ENCODE measurements at places on chromosomes 1 and 21. TPM values are rescaled to one million over a fixed set of nuclear protein-coding genes. Genes with fewer than 3 reads are reported as not detected.
A peak's percentile ranks its signal among the peaks of the same experiment; 100 is the strongest.

- H3K4me1 ChIP-seq = peaks cover 4% of the 10 kb centered on the region
- no peak for DNase-seq
- H3K27ac ChIP-seq = no peak overlapping the region
- peaks cover 53% of the 10 kb centered on the region for H3K36me3 ChIP-seq
- no peaks in the 10 kb centered on the region for H3K27me3 ChIP-seq
- no peak overlapping the region for H3K4me3 ChIP-seq
Measured at GRCh38 chr1:75731881-75732280, 7.4 kb downstream of the ACADM start.

The CHD1L gene
- 7.9 TPM for total RNA-seq

The SAMD13 gene
- total RNA-seq = 2.0 TPM

DNA sequence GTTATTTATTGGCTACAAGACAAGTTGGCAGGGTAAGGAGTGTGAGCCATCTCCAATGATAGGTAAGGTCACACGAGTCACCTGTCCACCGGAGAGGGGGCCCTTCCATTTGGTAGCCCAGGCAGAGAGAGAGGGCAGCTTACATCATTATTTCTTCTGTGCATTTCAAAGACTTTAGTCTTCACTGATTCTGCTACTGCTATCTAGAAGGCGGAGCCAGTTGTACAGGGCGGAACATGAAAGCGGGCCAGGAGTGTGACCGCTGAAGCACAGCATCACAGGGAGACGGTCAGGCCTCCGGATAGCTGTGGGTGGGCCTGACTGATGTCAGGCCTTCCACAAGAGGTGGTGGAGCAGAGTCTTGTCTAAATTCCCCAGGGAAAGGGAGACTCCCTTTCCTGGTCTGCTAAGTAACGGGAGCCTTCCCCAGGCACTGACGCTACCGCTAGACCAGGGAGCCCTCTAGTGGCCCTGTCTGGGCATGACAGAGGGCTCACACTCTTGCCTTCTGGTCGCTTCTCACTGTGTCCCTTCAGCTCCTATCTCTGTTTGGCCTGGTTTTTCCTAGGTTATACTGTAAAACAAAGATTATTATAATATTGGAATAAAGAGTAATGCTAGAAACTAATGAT is 36.7 kb downstream of the ZNF695 start:
- no peak overlapping the region for H3K27ac ChIP-seq
- DNase-seq = peak; percentile 63
- H3K4me1 ChIP-seq = no peaks in the 10 kb centered on the region
- H3K4me3 ChIP-seq = no peak overlapping the region

The ASCL5 gene
- not detected for total RNA-seq

The HSD3B1 gene
- total RNA-seq = not detected

DNA sequence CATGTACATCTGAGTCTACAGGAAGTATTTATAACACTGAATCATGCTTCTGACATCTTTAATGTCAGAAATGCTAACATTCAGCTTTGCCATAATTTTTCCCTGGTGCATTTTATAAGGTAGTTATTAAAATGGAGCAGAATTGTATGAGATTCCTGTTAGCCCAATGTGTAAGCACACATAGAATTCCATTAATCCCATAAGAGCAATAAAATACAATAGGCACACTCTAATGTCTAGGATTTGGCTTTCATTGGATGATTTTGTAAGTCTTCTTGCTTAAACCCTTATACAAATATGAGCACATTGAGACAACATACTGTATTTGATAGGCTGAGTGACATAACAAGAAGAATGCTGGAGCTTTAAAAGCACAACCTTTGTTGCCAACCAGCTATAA is 256.4 kb downstream of the HMCN1 start:
- H3K4me3 ChIP-seq = no peak overlapping the region
- peaks cover 15% of the 10 kb centered on the region for H3K4me1 ChIP-seq
- no peaks in the 10 kb centered on the region for H3K36me3 ChIP-seq
- DNase-seq = no peak
- no peak overlapping the region for H3K27ac ChIP-seq

- no peak overlapping the region for H3K27ac ChIP-seq
- DNase-seq = no peak
- no peaks in the 10 kb centered on the region for H3K36me3 ChIP-seq
- H3K4me3 ChIP-seq = no peak overlapping the region
- H3K27me3 ChIP-seq = peaks cover 4% of the 10 kb centered on the region
- no peaks in the 10 kb centered on the region for H3K4me1 ChIP-seq
Measured at GRCh38 chr1:230781594-230781993, 34.4 kb downstream of the CAPN9 start.

DNA sequence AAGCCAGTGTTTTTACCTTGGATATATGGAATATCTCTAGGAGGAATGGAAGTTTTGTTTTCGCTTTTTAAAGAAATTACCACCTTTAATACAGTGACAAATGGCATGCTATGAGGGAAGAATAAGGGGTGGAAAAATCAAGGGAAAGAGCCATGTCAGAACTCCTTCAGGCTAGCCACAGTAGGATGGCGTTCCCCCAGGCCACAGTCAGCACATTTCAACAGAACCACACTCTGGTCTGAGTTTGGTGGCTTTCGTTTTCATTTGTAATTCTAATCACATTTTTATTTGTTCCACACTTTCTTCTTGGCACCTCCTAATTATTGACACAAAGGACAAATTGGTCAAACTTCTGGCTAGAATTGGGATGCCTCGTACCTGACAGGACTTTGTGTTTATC is 60.3 kb upstream of the RCOR3 start:
- no peaks in the 10 kb centered on the region for H3K4me1 ChIP-seq
- no peaks in the 10 kb centered on the region for H3K36me3 ChIP-seq
- no peak overlapping the region for H3K4me3 ChIP-seq

The DNAI4 gene
- 15.5 TPM for total RNA-seq

The CNR2 gene
- total RNA-seq = not detected

GRCh38 chr1:69814926-69815325 is 247.2 kb downstream of the LRRC7 start:
- no peaks in the 10 kb centered on the region for H3K4me1 ChIP-seq
- no peaks in the 10 kb centered on the region for H3K27me3 ChIP-seq
- H3K27ac ChIP-seq = no peak overlapping the region
- no peak for DNase-seq

All from heart right ventricle (tissue), 16 donors.